ENCODE measurements at places on chromosomes 1 and 21.

- DNase-seq, result no peak
These were observed 80.1 kb downstream of the DISP3 start for GRCh38 chr1:11558871-11559590.

DNA sequence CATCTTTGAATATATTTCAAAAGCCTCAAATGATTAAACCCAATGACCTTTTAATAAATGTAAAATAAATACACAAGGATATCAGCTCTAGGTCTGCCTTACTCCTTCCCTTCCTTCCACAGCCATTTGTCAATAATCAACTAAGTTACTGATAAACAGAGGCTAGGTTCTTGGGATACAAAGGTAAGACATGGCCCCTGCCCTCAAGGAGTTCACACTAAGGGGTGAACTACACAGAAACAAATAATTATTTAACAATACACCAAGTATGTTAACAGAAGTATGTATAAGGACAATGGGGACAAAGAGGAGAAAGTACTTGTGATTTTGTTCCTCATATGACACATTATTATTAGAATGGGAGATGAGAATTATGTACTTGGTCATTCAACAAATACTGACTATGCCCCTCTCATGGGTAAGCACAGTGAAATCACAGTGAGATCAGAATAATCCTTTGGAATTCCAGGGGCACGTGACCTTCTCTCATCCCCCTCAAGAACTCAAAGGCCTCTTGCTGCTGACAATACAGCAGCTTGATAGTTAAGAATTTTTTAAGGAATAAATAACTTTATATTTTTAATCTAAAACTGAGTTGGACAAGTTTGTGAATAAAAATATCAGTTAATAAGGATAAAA is 40.2 kb downstream of the ATP1B1 start:
- DNase-seq, result no peak

DNA sequence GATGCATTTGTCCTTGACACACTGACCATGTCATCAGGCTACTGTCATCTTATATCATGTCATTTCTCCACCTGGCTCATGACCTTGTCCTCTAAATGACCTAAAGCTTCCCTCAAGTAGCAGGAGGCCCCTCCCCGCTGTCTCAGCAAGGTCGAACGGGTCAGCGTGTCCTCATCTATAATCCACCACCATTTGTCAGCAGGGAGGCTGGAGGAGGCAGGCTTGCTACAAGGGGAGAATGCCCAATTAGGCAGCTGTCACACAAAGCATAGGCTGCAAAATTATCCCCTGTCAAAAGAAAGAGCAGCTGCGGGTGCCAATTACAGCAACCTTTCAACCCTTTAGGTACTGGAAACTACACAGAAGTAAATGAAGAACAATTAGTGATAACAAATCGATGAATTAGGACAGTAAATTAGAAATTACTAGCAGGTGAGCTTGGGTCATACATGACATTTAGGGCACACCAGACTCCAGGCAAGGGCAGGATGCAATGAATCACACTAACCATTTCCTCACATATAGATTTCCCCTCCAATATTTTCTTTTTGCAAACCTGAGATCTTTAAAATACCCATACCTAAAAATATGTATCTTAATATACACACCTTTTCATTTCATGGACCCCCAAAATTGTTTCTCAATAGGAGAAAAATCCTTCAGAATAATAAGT is 61.2 kb downstream of the NRIP1 start:
- no peak for DNase-seq

GRCh38 chr1:8892026-8892425 is 13.5 kb upstream of the ENO1 start:
- no peak for DNase-seq

DNA sequence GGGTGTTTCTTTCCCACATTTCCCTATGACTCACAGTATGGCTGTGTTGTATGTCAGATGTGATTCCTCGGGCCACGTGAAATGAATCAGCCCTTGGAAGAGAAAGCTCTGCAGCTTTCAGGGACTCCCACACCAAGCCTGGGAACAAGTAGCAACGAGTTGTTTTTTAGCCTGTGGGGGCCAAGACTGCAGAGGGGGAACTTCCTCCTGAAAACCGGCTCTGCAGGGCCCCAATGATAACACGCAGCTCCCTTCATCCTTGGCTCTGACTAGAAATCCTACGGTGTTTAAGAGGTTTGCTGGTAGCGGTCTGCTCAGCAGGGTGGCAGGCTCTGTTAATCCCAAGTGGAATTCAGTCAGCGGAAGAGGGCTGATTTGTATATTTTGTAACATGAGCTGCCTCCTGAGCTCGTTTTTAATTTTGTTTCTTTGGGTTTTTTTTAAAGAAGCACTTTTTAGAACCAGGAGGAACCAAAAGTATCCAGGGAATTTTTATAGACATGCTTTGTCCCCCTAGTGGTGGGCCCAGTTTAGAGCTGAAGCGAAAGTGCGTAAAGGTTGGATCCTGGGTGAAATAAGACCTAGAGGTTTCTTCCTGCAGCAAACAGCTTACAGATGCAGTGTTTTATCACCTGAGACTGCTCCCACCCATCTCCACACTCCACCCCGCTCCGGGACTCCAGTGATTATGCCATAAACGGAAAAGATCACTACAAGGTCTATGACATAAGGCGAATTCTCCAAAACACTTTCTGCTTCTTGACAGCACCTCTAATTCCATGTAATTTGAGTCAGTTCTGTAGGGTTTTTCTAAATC is 48.8 kb downstream of the LAMC2 start:
- no peak for DNase-seq

DNA sequence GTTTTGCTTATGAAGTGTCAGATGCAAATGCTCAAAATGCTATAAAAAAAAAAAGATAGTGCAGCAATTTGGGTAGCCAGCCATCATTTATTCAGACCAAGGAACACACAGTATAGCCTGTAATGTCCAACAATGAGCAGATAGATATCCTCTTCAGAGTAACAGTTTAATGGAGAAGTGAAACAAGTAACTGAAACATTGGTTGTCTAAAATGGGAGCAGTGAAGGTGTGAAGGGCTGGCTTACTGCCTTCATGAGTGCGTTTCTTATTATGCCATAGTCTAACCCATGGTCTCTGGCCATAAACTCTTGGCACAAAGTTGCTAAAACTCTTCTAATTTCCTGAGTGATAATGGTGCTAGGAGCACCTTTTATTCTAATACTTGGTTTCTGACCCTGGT is 11.4 kb downstream of the RGS5 start:
- DNase-seq, result no peak

- no peak for DNase-seq
These were observed 181.9 kb downstream of the CYYR1 start for GRCh38 chr21:26391166-26391565.

GRCh38 chr1:75727571-75727970 is 3.1 kb downstream of the ACADM start:
- DNase-seq, result no peak

DNA sequence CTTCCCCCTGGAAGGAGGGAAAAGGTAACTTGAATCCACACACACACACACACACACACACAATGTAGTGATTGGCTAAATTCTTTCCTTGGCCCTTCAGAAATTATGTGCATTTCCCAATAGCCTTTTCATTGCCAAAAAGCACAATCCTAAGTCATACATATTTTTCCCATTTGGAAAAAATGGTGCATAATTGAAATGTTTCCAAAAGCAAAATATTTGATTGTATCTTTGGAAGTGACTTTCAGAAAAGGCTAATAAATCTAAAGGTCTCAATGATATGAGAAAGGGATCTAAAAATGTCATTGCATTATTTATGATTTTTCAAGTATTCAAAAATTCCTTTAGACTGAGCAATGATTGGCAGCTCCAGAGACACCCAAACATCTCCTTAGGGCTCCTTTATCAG is 43.5 kb upstream of the NEK7 start:
- no peak for DNase-seq

- DNase-seq, result no peak
These were observed 8.9 kb upstream of the ADORA3 start for GRCh38 chr1:111512132-111512889.

- no peak for DNase-seq
These were observed 15.0 kb upstream of the ROR1 start for GRCh38 chr1:63758791-63759190.

- no peak for DNase-seq
These were observed 19.2 kb downstream of the S100A7 start for GRCh38 chr1:153441238-153441755.

- DNase-seq, result no peak
These were observed 18.8 kb downstream of the PTPRC start for GRCh38 chr1:198657550-198658064.

GRCh38 chr1:1345860-1346500 is 3.2 kb downstream of the DVL1 start:
- DNase-seq, result no peak

DNA sequence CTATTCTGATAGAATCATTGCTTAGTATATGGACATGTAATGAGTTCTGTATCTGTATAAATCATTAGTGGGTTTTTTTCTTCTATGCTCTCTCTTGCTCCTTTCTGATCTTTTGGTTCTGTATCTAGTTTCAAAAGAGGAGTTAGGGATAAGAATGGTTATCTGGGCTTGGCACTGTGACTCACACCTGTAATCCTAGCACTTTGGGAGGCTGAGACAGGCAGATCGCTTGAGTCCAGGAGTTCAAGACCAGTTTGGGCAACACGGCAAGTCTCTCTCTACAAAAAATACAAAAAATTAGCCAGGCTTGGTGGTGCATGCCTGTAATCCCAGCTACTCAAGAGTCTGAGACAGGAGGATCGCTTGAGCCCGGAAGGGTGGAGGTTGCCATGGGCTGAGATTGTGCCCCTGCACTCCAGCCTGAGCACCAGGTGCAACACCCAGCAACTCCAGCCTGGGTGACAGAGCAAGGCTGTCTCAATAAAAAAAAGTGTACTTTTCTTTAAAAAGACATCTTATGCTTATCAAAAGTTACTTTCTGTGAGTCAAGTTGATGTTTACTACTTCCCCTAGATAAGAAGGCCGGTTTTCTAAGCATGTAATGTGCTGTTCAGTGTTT is 27.7 kb upstream of the AXDND1 start:
- DNase-seq, result no peak

DNA sequence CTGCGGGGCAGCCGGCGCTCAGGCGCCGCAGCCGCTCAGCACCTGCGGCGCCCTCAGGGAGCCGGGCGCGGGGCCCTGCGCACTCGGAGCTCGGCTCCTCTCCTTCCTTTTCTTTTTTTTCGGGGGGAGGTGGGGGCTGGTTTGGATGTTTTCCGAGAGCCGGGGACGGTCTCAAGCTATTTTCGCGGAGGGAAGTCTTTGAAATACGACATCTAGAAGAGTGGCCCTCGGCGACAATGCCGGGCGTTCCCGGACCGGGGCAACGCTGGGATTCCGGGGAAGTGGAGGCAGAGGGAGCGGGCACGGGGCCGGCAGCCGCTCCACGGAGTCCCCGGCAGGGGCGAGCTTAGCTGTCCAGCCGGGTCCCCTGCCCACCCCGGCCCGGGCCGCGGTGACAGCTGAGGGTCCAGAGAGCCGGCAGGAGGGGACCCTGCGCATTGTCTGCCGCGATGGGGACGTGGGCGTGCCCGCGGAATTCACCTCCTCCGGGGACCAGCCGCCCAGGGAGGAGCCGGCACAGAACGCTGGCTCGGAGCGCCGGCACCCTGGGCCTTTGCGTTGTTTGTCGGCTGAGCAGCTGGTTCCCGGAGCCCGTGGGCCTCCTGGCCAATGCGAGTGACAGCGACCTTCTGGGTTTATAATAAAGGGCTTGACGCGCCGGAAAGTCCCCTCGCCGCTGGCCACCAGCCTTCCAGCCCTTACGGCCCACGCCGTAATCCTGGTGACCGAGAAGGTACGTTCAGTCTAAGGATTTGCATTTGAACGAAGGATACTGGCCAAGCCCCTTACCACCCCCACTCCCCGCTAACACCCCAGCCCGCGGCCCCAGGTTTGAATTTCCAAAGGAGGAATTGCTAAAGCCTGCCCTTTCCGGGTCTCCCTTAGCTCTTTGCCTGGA is 582 bp downstream of the SLC37A1 start:
- DNase-seq, result peak; percentile 67

- no peak for DNase-seq
These were observed 107.5 kb downstream of the DTL start for GRCh38 chr1:212142883-212143530.

DNA sequence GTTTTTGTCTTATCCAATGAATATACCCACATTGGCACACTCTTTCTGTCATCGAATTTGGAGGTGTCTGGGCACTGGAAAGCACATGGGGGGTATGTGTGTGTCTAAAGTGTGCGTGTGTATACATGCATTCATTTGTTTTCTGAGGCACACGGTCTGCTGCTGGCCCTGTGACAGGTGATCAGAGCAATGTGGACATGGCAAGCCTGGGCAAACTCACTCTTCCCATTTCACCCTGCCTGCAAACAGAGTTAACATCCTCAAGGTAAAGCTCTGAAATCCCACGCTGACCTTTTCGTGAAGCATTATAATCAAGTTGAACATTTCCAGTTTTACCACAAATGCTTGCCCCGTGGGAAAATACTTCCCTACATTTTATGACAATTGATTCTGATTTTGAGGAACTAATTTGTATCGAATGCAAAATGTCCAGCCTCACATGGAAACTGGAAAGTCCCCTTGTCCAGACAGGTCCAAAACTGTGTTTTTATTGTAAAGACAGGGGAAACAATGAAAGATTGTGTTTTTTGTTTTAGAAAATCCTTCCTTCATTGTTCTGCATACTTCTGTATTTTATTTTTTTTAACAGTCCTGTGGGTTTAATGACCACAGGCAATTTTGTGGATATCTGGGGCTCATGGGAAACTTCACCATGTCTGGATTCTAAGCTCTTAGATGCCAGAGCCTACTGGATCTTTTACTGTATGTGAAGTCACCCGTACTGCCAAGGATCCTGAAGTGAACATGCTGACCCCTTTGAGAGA is 160.9 kb downstream of the PBX1 start:
- DNase-seq, result no peak

DNA sequence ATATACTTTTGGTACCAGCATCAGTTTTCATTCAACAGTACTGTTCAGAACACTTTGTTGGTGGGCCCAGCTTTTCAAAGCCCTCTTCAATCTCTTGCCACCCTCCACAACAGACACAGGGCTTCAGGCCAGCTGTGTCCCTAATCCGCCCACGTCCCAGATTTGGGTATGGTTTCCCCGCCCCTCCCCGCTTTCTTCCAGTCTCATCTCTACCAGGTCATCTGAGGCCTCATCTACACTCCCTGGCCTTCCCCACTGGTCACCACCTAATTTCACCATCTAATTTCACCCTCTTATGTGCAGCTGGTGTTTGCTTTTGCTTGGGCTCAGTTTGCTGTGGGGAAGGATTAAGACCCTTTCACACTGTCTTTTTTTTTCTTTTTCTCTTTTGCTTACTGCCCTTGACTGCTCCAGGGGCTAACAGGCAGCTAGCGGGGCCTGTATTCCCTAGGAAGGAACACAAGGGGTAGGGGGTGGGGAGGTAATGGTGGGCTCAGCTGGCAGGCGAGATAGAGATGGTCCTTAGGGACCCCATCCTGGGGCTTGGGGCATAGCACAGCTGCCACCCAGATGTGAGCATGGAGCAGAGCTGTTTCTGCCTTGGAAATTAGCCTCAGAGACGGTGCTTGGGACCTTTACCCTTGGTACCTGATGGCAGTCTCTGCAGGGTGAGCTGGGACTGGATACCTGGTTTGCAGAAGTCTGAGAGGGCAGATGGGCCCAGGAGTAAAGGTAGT is 3.8 kb upstream of the EPB41 start:
- DNase-seq, result no peak

DNA sequence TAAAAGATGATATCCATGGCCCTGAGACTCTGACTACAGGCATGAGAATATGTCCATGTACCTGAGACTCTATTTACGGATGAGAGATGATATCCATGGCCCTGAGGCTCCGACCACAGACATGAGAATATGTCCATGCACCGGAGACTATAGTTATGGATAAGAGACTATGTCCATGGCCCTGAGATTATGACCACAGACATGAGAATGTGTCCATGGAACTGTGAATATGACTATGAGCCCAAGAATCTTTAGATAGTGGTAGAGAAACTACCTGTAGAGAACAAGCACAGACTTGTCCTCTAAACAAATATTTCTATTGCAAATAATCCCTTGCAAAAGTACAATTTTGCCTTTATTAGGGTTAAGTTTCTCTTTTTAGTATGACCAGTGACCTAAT is 263.2 kb downstream of the PCP4 start:
- DNase-seq, result no peak
